ENCODE measurements at places on chromosomes 6 and 20.

GRCh38 chr6:15608396-15608795 is 54.4 kb downstream of the DTNBP1 start:
- DNase-seq: no peak

DNA sequence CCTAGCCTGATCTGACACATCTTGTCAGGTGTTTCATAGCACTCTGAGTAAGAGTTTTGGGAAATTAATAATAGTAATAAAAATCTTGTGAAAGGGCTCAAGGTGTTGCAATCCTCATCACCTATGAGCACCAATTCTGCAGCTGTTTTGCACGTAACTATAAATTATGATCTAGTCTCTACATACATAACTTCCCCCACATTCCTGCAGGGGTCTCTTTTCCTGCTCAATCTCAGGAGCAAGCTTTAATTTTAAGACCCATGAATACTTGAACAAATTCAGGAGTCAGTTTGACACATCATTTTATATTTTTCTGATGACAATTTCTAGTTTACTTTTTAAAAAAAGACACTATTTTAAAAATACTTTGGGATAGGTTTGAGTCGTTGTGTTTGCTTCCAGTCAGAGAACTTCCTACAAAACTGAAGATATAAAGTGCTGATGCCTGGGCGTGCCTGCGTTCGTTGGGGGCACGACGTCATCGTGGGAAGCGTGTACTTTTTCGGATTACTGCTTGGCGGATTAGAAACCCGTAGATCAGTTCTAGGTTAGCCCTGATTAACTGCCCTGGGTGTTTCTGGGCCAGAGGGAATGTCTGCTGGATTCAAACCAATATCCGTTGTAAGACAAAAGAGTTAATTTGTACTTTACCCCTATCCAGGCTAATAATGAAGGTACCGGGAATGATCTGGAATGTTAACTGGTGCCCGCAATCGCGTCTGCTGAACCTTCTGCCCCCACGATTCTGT is 1.0 kb upstream of the E2F3 start:
- DNase-seq: no peak

DNA sequence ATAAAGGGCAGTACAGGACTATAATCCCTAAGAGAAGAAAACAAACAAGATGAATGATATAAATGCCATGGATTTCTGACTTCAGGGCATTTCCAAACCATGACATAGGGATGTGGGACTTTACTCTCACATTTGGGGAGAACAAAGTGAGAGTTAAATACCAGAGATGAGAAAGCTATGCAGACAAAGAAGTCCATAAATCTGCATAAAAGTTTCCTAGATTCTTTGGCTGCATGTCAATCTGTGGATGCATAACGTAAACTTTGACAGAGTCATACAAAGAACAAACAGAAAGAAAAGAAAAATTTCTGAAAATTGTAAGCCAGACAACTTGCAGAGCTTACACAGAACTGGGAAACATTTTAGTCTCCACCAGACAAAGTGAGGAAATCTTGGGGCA is 11.7 kb downstream of the EPM2A start:
- no peak for DNase-seq

DNA sequence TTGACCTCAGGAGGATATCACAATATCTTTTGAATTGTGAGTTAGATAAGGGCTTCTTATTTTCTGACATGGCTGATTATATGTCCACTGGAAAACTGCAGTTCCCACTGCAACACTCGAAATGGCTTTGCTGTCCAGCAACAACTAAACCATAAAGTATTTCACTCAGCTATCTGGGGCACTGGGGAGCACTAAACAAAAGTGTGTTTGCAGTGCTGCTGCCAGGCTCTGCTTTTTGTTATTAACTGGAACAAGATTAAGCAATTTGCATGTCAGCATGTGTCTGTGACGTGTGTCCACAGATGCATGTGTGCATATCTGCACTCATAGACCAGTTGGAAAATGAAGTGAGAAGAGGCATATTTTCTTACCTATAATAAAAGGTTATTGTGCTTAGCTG is 107.8 kb upstream of the CCN2 start:
- DNase-seq: no peak

GRCh38 chr6:117072781-117073180 is 192.6 kb upstream of the VGLL2 start:
- DNase-seq: no peak

DNA sequence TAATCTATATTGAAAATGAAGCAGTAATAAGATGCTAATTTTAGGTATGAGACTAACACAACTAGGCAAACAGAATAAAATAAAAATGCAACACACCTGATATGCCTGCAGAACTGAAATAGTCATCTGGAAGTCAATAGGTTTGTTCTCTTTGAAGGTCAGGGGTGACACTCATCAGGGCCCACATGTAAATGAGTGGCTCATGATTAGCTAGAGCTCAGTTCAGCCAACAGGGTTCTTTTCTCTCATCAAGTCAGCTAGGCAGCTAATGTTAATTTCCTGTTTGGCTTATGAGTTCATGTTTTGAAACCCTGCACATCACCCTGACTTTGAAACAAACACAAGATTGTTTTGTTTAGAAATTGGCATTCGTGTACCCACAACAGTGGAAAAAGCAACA is 23.8 kb downstream of the SMLR1 start:
- no peak for DNase-seq

GRCh38 chr6:133399426-133399825 is 158.3 kb downstream of the EYA4 start:
- DNase-seq: no peak

DNA sequence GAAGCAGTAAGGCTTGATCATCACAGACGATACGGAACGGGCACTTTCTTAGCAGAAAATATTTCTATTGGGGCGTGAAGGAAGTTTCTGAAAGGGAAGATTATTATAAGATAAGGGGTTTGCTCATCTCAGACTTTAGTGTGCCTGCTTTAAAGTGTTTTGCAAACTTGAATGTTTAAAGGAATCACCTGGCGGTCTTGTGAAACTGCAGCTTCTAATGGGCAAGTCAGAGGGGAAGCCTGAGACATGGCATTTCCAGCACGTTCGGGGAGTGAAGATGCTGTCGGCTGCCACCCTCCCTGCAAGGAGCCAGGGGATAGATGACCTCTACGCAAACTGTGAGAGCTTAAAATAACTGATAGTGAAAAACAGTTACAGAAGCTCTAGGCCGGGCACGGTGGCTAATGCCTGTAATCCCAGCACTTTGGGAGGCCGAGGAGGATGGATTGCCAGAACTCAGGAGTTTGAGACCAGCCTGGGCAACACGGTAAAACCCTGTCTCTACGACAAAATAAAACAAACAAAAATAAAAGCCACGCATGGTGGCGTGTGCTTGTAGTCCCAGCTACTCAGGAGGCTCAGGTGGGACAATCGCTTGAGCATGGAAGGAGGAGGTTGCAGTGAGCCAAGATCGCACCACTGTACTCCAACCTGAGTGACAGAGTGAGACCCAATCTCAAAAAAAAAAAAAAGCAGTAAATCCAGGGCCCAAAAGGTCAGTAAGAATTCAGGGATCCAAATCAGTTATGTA is 2.3 kb upstream of the KIF16B start:
- no peak for DNase-seq

- no peak for DNase-seq
Measured at GRCh38 chr6:143877584-143878271, 13.5 kb downstream of the ZC2HC1B start.

GRCh38 chr6:30981942-30982772 is 1.4 kb upstream of the MUC21 start:
- no peak for DNase-seq

Measured in cortex of kidney (tissue), 1 donor.